ENCODE measurements at places on chromosomes 7 and 10. TPM values are rescaled to one million over a fixed set of nuclear protein-coding genes. Genes with fewer than 3 reads are reported as not detected.

SUPV3L1 gene
- total RNA-seq: 32.1 TPM

MPP7 gene
- total RNA-seq: 0.29 TPM

OGDHL gene
- 0.40 TPM for total RNA-seq

HOXA3 gene
- total RNA-seq: 6.9 TPM

GDF10 gene
- not detected for total RNA-seq

MEOX2 gene
- total RNA-seq: not detected

WDR86 gene
- 0.11 TPM for total RNA-seq

LMOD2 gene
- not detected for total RNA-seq

TMEM120A gene
- 47.3 TPM for total RNA-seq

HOXA2 gene
- 0.66 TPM for total RNA-seq

AGR2 gene
- 100 TPM for total RNA-seq

METTL27 gene
- total RNA-seq: 10.8 TPM

NEUROD6 gene
- total RNA-seq: not detected

ANXA11 gene
- total RNA-seq: 218 TPM

WNT16 gene
- 0.88 TPM for total RNA-seq

EN2 gene
- total RNA-seq: 1.0 TPM

UPK3BL2 gene
- total RNA-seq: 2.4 TPM

TMEM273 gene
- total RNA-seq: not detected

CASP2 gene
- 19.4 TPM for total RNA-seq

MYH16 gene
- total RNA-seq: 0.50 TPM

TACR2 gene
- 0.13 TPM for total RNA-seq

ATG9B gene
- 0.39 TPM for total RNA-seq

CCAR1 gene
- 60.4 TPM for total RNA-seq

NAT16 gene
- total RNA-seq: 0.15 TPM

ANXA8 gene
- total RNA-seq: 37.4 TPM

DLX6 gene
- total RNA-seq: not detected

CHN2 gene
- 0.35 TPM for total RNA-seq

EVX1 gene
- total RNA-seq: 0.14 TPM

THSD7A gene
- total RNA-seq: 1.7 TPM

AKR1C2 gene
- 3,571 TPM for total RNA-seq

AKR1C8 gene
- not detected for total RNA-seq

KCNMA1 gene
- total RNA-seq: 68.8 TPM

P4HA1 gene
- total RNA-seq: 18.1 TPM

SERPINE1 gene
- total RNA-seq: 1,785 TPM

GHRHR gene
- not detected for total RNA-seq

RAMP3 gene
- total RNA-seq: not detected

PDK4 gene
- total RNA-seq: 22.2 TPM

SCART1 gene
- total RNA-seq: 0.14 TPM

GIMAP6 gene
- not detected for total RNA-seq

LIPN gene
- total RNA-seq: not detected

GOLGA7B gene
- 3.6 TPM for total RNA-seq

LRRD1 gene
- total RNA-seq: not detected

IPMK gene
- total RNA-seq: 3.0 TPM

SPDYE3 gene
- total RNA-seq: not detected

LRRC72 gene
- total RNA-seq: not detected

SLC12A9 gene
- total RNA-seq: 14.8 TPM

ARID5B gene
- total RNA-seq: 2.1 TPM

AQP1 gene
- total RNA-seq: 0.67 TPM

FAM25G gene
- 1.1 TPM for total RNA-seq

PDZD7 gene
- 0.88 TPM for total RNA-seq

NODAL gene
- total RNA-seq: not detected

MMRN2 gene
- total RNA-seq: 1.6 TPM

BAMBI gene
- 10.5 TPM for total RNA-seq

DNAJC1 gene
- total RNA-seq: 27.0 TPM

GOT1 gene
- total RNA-seq: 34.1 TPM

PCLO gene
- total RNA-seq: 0.82 TPM

IDI1 gene
- 32.9 TPM for total RNA-seq

PHYHIPL gene
- 0.36 TPM for total RNA-seq

Data from A549 treated with Mapracorat at 1 μM for 4 hours (cell line).